LoVo (cell line): ENCODE measurements at places on chromosomes 6 and 20.

DNA sequence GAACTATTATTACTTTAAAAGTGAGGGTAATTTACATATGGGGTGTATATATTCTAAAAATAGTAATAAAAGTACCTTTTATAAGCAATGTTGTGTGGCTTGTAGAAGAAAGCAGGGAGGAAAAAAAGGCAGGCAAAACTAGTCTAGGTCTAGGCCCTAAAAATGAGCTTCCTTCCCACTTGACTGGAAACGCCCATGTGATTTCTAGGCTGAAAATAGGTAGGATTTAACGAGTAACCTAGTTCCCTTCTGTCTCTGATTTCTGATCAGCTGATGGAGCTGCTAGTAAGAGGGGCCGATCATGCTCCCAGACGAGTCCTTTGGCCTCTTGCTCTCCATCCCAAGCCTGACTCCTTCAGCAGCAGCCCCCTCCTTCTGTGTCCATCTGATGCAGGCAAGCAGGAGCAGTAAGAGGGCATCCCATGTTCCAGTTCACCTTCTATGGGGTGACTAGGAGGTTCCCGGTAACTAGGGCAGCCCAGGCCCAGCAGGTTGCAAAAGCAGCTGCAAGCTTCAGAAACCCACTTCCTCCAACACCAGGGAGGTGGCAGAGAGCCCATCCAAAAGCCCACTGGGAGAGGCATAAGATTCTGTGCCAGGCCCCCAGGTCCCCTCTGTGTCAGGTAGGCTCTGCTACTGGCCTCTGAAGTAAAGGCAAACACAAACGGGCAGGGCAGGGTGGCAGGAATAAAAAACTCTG, 24.4 kb downstream of the TBC1D20 start:
- DNase-seq: no peak

GRCh38 chr20:37386505-37387251, 40.7 kb downstream of the SRC start:
- DNase-seq: no peak

- DNase-seq: no peak
Observed at GRCh38 chr20:23032056-23032749, 2.9 kb upstream of the SSTR4 start.

- no peak for DNase-seq
Observed at GRCh38 chr20:23565503-23566045, 2.7 kb downstream of the CST9L start.
